ENCODE measurements at places on chromosomes 6 and 20. TPM values are rescaled to one million over a fixed set of nuclear protein-coding genes. Genes with fewer than 3 reads are reported as not detected.

DNA sequence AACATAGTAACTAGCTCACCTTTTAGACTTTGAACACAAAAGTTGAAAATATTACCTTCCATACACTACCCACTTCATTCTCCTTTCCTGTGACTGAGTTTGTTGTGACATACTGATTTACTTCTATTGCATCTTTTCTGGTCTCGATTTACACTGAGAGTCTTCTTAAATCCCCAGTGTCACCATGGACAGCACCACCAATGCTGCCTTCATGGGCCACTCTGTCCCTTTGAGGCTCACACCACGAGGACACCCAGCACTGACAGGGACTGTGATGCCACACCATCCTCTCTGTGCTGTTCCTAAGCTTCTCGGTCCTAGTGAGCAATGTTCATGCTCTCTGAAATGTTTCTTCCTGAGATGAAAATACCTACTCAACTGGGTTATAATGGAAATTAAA, 337.1 kb upstream of the IRAK1BP1 start:
- DNase-seq = no peak

LIN28B gene
- total RNA-seq = not detected

- DNase-seq = no peak
Observed at GRCh38 chr6:105591053-105591452, 188.2 kb upstream of the PREP start.

DNA sequence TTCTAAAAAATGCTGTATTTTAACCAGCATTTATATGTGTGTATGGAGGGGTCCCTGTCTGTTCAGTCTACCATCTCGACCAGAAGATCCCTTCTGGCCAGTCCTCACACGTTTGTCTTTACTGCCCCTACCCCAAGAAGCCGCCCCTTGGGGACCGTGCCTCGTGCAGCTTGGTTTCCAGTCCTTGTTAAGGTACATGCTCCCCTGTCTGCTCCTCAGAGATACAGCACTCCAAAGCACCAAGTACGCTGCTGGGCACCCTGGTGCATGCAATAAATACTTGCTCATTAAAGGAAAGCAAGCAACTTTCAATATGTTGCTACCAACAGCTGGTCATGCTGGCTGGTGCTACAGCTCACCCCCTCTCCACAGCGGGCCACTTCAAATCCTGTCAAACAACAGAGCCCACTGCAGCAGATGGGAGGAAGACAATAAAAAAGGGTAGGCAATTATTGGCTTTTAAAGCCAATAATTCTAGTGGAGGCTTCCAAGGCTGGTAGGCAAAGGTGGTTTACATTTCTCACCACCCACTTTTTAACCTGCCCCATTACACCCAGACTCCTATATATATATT, 61.6 kb downstream of the PSMG4 start:
- peak; percentile 43 for DNase-seq

DNA sequence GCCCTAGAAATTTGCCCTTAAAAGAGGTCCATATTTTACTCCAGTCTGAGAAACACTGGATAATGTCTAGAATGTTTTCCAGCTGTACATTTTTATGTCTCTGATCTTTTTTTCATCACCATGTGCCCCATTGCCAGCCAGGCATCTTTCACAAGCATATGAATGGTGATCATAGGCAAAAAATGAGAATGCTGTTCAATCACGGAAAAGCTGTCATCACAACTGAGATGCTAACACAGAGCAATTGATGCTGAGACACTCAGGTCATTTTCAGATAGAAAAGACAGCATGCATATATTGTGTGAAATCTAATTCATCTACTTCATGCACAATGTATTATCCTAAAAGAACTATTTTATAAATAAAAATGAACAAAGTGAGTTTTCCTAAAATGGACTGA, 41.6 kb downstream of the CGA start:
- no peak for DNase-seq

GRCh38 chr6:27281105-27281539, 31.0 kb downstream of the POM121L2 start:
- DNase-seq = no peak

DNA sequence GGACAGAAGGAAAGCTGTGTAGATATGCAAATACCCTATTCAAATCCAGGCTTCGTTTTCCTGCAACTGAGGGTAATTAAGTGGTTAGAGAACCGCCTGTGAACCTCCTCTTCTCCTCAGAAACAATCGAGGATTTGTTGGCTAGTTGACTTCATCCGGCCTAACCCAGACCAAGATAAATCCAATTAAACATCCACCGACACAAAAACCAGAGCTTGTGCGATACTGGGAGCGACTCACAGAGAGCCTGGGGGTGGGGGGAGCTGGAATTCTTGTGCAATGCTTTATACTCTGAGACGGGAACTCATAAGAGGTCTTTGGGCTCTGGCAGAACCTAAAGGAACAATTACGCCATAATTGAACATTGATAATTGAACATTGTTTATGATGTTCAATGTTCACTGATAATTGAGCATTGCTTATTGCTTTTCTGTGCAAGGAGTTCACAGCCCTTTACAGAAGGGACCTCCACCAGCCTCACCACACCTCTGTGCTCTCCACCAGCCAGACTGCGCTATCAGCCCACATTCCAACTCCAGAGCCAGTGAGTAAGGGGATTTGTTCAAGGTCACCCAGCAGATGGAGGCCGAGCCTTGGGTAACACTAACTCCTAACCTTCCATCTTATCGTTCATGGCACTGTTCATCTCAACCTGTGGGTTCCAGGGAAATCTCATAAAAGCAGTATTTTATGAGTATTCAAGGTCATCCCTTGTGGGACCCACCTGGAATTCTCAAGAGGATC, 429.6 kb upstream of the JARID2 start:
- no peak for DNase-seq

DNA sequence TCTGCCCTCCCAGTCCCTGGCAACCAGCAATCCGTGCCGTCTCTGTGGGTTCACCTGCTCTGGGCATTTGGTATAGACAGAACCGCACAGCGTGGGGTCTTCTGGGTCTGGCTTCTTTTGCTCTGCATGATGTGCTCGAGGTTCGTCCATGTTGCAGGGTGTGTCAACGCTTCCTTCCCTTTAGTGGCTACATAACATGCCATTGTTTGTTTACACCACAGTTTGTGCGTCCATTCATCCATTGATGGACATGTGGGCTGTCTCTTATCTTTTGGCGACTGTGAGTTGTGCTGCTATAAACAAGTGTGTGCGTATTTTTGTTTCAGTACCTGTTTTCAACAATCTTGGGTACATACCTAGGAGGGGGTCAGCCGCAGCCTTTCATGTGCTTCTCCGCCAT, 149.5 kb upstream of the RPS6KA2 start:
- peak; percentile 31 for DNase-seq

LY6G6D gene
- total RNA-seq = not detected

- no peak for DNase-seq
Observed at GRCh38 chr6:133502441-133503335, 261.5 kb downstream of the EYA4 start.

TCF15 gene
- total RNA-seq = 2.1 TPM

- DNase-seq = no peak
Observed at GRCh38 chr6:139270249-139270648, 21.5 kb downstream of the TXLNB start.

DNA sequence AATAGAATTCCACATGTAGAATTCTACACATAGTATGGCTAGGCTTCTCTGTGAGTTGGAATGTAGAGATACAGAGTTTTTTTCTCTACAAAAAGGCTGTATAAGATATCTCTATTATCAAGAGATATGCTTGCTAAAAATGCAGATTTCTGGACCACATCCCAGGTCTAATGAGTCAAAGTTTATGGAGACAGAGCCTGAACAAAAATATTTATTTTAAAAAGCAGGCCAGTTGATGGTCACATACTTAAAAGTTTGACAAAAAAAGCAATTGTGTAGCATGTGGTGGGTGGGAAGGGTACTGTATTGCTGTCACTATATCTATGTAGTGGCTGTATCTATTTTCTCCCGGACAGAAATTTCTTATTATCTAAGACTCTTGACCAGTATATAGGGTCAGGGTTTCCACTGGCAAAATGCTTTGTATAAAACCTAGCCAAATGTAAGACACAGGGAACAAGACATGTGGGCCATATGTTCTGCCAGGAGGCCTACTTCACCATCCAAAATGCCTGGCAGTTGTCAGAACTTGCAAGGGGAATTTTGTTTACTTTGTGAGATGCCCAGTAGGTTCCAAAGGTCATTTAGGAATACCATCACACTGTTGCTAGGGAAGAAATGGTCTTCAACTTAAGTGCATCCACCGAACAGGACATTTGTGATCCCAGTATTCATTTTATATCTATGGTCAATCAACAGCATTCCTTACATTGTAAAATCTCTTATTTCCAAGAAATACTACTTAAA, 60.6 kb downstream of the SHPRH start:
- DNase-seq = no peak

SEC23B gene
- total RNA-seq = 35.4 TPM

DNA sequence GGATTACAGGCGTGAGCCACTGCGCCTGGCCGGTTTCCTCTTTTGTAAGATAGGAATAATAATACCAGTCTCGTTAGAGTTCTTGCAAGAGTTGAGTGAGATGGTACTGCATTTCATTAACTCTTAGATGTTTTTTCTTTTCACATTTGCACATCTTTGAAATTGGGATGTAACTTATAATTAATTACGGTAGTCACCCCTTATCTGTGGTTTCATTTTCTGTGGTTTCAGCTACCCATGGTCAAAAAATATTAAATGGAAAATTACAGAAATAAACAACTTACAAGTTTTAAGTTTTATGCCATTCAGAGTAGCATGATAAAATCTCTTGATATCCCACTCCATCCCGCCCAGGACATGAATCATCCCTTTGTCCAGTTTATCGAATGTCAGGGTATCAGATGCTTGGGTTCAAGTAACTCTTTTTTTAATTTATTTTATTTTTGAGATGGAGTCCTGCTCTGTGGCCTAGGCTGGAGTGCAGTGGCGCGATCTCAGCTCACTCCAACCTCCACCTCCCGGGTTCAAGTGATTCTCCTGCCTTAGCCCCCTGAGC, 15.4 kb downstream of the PTK7 start:
- no peak for DNase-seq

DNA sequence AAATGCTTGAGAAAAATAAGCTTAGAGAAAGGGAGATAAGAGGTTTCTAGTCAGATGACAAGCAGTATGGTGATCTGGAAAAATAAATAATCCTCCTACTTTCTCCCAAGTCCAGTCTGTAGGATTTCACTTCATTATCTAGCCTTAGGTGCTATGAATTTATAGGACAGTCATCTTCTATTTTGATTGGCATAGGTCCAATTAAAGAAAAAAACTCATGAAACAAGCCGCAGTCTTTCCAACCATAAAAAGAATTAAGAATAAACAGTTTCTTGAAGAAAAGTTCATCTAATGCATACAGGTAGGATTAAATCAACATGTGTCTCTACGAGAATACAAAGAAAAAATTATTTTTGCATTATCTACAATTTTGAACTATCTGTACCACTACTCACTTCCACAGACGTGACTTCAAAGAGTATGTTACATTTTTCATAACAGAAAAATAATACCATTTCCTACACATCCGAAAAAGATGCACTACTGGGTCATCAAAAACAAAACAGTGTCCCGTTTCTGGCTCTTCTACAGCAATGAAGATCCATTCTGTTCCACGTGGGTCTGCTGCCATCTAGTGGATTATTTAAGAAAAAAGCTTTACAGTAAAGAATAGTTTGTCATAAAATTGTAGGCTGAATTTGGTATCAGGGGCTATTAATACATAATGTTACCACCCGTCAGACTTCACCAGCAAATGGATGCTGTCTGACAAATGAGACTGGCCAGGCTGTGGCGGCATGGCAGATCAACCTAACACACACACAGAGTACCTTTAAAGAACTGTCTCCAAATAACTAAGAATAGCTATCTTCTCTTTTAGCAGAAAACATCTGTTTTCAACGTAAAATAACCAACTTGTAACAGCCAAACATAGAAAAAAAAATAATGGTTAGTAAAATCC, 28.9 kb downstream of the STX7 start:
- DNase-seq = no peak

MAFB gene
- total RNA-seq = 38.6 TPM

- DNase-seq = no peak
Observed at GRCh38 chr20:61314326-61315010, 62.4 kb downstream of the CDH4 start.

DNA sequence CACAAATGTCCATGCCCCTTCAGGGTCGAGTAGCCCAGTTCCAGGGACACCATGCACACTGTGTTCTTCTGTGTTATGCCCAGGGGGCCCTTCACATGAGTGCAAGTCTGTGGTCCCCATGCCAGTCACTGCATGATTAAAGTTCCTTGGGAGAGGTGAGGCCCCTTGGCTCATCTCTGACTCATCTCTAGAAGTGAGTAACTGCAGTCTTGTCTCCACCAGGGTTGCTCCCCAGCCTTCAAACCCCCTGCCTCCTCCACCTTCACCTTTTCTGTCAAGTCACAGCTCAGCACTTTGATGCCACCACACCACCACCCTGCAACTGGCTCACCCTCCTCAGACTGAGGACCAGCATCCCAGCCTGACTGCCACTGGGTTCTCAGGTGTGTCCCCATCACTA, 161.7 kb downstream of the UNC5CL start:
- DNase-seq = no peak

- DNase-seq = no peak
Observed at GRCh38 chr6:107106165-107106564, 9.2 kb downstream of the BEND3 start.

- DNase-seq = no peak
Observed at GRCh38 chr20:21241406-21241805, 61.7 kb upstream of the XRN2 start.

PCK1 gene
- total RNA-seq = 5.3 TPM

GRCh38 chr6:111799576-111800258, 73.5 kb downstream of the FYN start:
- no peak for DNase-seq

DNA sequence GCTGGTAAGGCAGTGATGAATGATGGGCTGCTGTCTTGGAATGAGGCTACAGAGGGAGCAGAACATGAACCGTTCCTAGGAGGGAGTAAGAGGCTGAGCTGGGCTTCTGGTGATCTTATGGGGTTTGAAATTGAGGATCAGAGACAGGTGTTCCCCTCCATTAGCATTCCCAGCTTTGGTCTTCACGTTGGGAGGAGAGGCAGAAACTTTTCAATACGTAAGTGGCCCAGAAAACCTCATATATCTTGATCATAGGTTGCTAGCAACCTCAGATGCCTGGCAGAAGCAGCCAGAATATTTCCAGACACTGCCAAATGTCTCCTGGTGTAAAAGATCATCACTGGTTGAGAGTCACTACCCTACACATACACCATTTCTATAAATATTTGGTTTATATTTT, 167.1 kb downstream of the INSM1 start:
- no peak for DNase-seq

DNA sequence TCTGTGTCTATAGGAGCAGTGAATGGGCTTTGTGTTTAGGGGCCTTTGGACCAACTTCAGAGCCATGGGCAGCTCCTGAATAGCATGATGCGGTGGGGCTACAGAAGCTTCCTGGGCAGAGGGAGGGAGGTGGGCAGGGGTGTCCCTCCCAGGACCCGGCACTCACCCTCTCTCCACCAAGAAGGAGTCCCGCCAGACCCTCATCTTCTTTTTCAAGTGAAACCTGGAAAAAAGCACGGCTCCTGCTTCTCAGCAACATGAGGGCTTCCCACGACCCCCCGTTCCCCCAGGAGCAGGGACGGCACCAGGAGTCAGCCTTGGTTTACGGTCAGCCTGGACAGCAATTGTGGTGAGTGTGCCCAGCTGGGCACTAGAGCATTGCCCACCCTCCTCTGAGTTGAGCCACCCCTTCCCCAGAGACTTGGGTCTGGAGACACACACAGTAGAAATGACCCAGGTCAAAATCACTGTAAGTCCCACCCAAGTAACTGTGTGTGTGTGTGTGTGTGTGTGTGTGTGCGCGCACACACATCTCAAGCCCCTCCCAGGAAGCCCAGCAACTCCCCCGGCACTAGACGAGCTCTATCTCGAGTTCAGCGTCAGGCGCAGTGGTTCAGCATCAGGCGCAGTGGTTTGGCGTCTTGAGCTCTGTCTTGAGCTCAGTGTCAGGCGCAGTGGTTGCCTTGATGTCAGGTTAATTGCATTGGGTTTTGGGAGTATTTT, 108.2 kb downstream of the SULF2 start:
- DNase-seq = no peak

Data from sciatic nerve (tissue), 2 donors.